ENCODE measurements at places on chromosomes 11 and 22. TPM values are rescaled to one million over a fixed set of nuclear protein-coding genes. Genes with fewer than 3 reads are reported as not detected.

Gene CCDC73
- under 0.01 TPM for total RNA-seq

Gene BRSK2
- 0.16 TPM for total RNA-seq

Gene FAM89B
- 13.2 TPM for total RNA-seq

Gene DDIAS
- total RNA-seq: 0.63 TPM

Gene OR2AG1
- not detected for total RNA-seq

Gene DGKZ
- total RNA-seq: 21.0 TPM

Gene TRPC6
- total RNA-seq: 0.16 TPM

Gene PIH1D2
- total RNA-seq: 1.4 TPM

Gene CRYBB1
- total RNA-seq: not detected

Gene ROBO3
- 7.6 TPM for total RNA-seq

Gene A4GALT
- total RNA-seq: 24.9 TPM

Gene TRIM21
- 24.0 TPM for total RNA-seq

Gene ISX
- not detected for total RNA-seq

Gene MRGPRX3
- total RNA-seq: not detected

Gene SYCE3
- 0.94 TPM for total RNA-seq

Gene TMEM86A
- 0.60 TPM for total RNA-seq

Gene OR56A4
- total RNA-seq: not detected

Gene GVQW3
- total RNA-seq: 1.0 TPM

Gene KLHL35
- 0.43 TPM for total RNA-seq

Gene RFPL3
- not detected for total RNA-seq

Gene FAM180B
- 0.09 TPM for total RNA-seq

Gene EMSY
- 6.0 TPM for total RNA-seq

Gene C22orf42
- total RNA-seq: not detected

Gene NNMT
- total RNA-seq: 133 TPM

Gene SLC22A8
- total RNA-seq: not detected

All from bronchial smooth muscle cell (primary cell).